ENCODE measurements at places on chromosomes 7 and 10.

DNA sequence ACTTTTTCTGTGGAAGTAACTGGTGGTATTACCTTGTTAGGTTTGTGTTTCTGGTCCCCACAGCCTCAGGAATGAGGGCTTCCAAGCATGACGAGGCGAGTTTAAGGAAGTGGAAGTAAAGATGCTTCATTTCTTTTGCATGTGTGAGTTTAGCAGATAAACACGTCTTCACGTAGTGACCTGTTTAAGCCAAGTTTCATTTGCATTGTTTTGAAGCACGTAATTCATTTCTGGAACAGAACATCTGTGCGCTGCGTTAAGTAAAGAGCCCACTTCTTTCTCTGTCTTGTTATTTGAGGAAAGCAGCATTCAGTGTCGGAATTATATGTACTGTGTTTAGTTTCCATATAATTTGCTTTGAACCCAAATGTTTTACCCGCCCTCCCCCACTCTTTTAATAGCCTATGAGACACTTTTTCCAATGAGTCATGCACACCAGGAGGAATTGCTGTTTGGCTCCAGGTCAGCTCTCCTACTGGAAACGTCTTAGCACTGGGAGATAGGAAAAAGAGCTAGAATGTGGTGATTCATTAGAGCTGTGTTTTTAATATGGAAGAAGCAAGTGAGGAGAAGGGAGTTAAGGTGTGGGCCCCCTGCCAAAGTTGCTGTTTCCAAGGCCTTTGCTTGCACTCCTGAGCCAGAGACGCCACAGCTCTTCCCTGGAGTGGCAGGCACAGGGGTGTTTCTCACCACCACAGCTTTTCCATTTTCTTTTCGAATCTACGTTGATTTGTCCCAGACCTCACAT lies 36.7 kb downstream of the BTBD16 start:
- peaks cover 4% of the 10 kb centered on the region for H3K27me3 ChIP-seq
- no peak overlapping the region for H3K27ac ChIP-seq
- no peak for DNase-seq
- H3K36me3 ChIP-seq, result no peaks in the 10 kb centered on the region

- H3K27ac ChIP-seq, result no peak overlapping the region
- no peak for DNase-seq
- H3K4me3 ChIP-seq, result no peak overlapping the region
- no peaks in the 10 kb centered on the region for H3K27me3 ChIP-seq
- no peaks in the 10 kb centered on the region for H3K36me3 ChIP-seq
Observed at GRCh38 chr10:82922755-82923154, 1047.8 kb downstream of the NRG3 start.

GRCh38 chr10:70306886-70307520 lies 23.2 kb upstream of the NPFFR1 start:
- DNase-seq, result no peak
- no peak overlapping the region for H3K27ac ChIP-seq
- H3K36me3 ChIP-seq, result no peaks in the 10 kb centered on the region
- H3K4me1 ChIP-seq, result no peaks in the 10 kb centered on the region
- H3K27me3 ChIP-seq, result no peaks in the 10 kb centered on the region

- H3K27me3 ChIP-seq, result no peaks in the 10 kb centered on the region
- no peaks in the 10 kb centered on the region for H3K4me1 ChIP-seq
- no peak overlapping the region for H3K4me3 ChIP-seq
- no peaks in the 10 kb centered on the region for H3K36me3 ChIP-seq
- H3K27ac ChIP-seq, result no peak overlapping the region
Observed at GRCh38 chr10:95574649-95575365, 13.6 kb upstream of the SORBS1 start.

Data from T-cell (primary cell).